ENCODE measurements at places on chromosomes 7 and 10.

DNA sequence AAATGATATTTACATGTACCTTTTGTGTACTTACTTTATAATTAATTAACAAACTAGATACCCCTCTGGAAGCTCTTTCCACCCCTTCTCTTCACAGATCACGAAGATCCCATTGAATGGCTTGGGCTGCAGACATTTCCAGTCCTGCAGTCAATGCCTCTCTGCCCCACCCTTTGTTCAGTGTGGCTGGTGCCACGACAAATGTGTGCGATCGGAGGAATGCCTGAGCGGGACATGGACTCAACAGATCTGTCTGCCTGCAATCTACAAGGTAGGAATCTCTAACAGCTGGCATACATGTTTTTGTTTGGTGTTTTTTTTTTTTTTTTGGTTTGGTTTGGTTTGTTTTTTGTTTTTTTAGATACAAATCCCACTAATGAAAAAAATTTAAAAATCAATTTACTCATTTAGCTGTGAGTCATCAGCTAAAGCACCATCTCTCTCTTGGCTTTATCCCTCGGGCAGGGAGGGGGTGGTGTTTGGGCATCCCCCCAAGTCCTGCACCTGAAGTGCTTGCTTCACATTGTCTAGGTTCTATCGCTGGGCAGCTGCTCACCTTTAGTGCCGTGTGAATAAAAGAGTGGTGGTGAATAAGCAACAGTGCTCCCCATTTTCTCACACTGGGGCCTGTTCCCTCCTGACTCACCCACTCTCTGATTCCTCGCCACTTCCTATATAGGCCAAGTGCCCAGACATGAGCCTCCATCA is 68.9 kb downstream of the MET start:
- no peak for DNase-seq

DNA sequence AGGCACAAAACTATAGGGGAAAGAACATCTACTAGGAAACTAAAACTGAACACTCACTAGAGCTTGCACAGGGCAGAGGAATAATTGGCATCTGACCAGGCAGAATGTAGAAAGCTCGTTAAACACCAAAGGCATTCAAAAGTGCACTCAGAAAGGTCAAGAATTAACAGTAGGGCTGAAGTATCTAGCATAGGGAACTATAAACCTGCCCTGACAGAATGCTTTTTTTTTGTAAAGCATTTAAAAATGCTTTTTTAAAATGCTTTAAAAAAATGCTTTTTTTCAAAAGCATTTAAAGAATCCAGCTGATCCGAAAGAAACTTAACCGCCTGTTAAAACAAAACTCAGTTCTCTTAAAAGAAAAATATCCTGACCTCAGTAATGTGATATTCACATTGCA is 74.6 kb upstream of the EGFR start:
- no peak for DNase-seq

GRCh38 chr10:124090601-124091209 is 2.7 kb downstream of the CHST15 start:
- DNase-seq: no peak

DNA sequence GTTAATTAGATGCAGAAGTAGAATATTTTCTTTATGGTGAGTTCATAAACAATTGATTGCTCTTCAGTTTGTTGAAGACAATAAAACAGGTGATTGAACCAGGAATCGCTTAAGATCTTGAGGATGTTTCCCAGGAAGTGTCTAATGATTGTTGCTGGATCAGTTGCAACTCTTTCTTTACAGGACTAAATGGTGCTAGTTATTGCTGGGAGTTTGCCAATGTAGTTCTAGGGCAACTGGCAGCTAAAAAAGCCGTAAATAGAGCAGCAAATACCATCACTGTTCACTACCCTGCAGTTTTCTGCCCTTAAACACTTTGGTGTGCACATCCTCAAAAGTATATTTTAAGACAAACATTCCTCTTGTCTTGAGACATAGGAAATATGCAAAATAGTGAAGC is 119.2 kb upstream of the ANK3 start:
- DNase-seq: no peak

GRCh38 chr10:33732161-33732680 is 397.8 kb upstream of the NRP1 start:
- DNase-seq: no peak

DNA sequence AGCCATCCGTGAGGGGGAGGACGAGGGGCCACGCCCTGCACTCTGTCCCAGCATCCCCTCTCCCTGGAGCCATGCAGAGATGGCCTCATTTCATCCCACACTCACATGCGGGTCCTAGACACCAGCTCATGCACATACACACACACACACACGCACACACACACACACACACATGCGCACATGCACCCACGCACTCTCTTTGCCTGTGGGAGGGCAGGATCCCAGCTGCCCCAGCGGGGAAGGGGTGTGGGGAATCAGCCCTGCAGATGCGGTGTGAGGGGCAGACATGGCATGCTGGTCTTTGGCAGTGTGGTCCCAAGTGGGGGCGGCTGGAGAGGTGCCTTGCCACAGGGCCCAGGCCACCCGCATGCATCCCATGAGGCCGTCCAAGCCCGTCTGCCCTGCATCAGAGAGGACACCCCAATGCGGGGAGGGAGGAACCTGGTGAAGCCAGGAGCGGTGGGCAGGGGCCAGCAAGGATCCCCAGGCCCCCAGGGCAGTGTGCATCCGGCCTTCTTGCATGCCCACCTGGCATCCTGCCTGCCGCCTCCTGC is 68.1 kb downstream of the LHPP start:
- no peak for DNase-seq

DNA sequence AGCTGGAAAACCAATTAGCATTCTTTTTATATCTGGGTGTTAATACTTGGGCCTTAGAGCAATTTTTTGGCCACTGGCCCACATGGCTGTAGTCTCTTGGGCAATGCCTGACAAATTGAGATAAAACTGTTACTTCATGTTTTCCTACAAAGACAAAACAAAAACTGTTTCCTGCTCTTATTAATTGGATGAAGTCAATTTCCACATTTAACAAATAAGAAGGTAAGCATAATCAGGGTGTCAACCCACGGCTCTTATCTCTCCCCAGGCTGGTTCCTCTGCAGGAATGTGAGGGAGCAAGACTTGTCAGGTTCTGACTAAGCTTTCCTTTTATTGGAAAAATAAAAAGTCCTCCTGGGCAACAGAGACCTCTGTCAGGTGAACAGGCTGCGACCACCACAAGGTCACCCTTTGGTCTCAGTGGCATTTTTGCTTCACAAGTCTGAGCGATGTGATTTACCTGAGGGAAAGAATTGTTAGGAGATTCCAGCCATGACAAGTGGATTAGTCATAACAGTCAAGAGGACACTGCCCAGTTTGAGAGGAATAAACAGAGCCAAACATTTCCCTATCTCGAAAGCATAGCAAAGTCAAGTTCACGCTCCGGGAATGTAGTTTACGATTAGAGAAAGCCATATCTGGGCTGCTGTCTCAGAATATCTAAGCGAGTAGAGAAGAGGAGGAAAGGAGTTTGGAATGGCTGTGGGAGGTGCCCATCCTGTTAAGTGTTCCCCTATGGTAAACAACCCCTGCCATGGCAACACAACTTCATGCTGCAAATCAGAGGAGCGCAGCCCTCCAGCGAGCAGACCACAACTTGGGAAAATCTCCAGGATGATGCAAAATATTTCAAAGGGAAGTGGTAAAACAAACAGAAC is 144.4 kb downstream of the TES start:
- DNase-seq: no peak

- DNase-seq: no peak
Observed at GRCh38 chr7:105707967-105708762, 126.9 kb upstream of the EFCAB10 start.

DNA sequence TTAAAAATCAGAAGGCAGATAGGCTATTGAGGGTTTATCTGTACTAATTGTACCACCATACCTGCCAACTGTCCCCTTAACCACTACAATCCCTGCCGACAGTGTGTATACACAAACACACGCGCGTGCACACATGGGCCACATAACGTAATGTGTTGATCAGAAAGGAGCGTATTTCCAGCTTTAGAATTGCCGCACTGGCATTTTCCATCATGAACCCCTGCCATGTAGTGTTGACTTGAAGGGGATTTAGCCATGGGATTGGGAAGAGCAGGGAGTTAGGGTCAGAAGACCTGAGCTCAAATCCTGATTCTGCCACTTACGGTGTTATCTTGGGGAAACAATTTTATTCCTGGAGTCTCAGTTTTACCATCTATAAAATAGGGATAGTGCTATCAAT is 158.9 kb downstream of the TCF7L2 start:
- DNase-seq: no peak

DNA sequence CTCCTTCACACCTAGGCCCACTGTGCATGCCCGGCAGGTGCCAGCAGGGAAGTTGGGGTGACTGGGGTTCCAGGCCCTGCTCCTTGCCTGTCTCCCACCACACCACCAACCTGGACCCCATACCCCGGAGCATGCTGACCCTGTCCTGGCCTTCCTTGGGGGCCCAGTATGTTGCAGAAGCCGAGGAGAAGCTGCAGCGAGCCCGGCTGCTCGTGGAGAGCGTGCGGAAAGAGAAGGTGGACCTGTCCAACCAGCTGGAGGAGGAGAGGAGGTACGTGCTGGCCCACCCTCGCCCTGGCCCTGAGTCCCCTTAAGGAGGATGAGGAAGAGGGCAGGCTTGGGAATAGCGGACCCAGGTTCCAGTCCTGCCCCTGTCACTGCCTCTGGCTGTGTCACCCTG is 70.8 kb downstream of the CLIP2 start:
- DNase-seq: no peak

GRCh38 chr10:122617476-122618270 is 57.1 kb downstream of the DMBT1 start:
- DNase-seq: no peak

DNA sequence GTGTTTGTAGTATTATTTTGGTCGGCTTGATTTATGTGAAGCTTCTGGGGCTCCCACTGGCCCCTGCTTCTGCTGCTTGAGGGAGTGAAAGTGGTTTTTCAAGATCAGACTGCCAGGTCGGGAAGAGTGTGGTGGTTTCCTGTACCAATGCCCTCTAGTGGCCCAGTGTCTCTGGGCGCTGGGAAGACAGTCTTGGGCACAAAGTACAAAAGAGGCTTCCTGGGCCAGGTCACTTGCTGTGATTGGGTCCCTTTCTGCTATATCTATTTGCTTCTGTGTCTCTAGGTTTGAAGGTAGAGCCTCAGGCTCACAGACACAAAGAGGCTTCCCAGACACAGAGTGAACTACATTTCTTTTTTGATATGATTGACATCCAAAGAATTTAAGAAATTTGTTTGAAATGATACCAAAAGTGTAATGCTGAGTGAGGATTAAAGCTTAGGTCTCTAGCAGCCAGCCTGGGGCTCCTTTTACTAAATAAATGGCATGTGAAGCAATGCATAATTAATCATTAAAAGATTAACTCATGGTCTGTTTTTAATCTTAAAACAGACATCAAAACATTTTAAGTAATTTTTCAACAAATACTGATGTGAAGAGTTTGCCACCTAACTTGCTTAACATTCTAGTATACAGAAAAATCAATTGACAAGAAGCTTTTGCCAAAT is 36.3 kb downstream of the ABCB1 start:
- DNase-seq: peak; percentile 59

DNA sequence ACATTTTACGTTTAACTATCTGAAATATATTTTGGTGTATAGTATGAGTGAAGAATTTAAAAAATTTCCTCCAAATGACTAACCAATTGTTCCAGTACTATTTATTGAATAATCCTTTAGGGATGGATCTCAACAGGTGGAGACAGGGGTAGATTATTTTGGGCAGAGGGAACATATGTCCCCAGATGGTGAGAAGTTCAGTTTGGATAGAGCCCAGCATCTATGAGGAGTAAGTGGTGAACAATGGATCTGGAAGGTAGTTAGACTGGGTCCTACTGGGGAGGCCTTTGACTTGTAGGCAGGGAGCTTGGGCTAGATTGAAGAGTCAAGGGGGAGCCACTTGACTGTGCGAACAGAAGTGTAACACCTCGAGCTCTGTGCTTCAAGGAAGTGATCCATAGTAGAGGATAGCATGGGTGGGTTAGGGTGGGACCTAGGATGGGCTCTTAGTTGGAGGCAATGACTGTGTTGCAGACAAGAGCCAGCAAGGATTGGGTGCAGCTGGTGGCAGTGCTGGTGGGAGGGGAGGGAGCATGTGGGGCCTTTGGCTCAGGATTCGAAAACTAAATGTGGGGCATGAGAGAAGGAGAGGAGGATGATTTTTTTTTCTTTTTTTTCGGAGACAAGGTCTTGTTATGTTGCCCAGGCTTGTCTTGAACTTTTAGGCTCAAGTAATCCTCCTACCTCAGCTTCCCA is 3.9 kb upstream of the PURB start:
- DNase-seq: no peak

DNA sequence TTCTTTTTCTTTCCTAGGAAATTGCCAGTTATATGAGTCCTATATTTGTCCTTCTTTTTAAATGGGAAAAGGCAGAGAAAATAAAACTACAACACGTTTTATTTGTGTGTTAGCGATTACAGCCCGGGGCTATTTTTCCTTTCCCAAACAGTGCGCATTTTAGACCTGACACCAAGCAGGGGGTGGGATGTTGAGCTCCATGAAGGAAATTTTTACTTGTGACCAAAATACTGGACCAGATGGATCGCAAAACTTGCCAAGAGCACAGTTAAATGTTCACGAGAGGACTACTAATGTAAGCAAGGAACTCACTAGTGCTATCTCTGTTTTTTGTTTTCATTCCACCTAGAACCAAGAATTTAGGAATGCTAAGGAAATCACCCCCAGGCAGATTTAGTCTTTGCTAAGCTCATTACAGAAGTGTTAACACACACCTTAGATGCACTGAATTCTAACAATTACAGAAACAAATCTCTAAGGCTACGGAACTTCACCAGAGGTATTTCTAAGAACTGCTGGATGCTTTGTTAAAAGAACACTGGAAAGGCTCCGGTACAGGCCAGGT is 114.8 kb downstream of the JAZF1 start:
- no peak for DNase-seq

- DNase-seq: no peak
Observed at GRCh38 chr10:133326745-133327650, 9.7 kb downstream of the CALY start.

- DNase-seq: no peak
Observed at GRCh38 chr10:35922876-35923600, 280.9 kb upstream of the FZD8 start.

GRCh38 chr10:124677293-124677699 is 66.9 kb downstream of the FAM53B start:
- no peak for DNase-seq

DNA sequence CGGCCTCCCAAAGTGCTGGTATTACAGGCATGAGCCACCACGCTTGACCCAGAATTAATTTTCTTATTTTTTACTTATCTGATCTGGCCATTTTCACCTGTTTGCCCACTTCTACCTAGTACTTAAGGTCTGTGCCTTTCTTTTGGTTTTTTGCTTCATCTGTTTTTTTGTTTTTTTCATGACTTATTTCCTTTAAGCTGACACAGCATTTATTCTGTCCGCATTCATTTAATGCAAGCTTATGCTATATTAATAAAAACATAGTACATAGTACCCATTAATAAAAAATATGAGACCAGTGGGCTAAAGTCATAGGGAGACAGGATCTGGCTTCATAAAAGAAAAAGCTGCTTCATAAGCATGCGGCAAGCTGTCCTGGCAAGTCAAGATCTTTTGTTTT is 205.4 kb downstream of the ZEB1 start:
- no peak for DNase-seq

GRCh38 chr10:19895500-19895899 is 79.3 kb downstream of the PLXDC2 start:
- no peak for DNase-seq

All from NAMALWA (cell line).